ENCODE measurements at places on chromosomes 11 and 22.
A peak's percentile ranks its signal among the peaks of the same experiment; 100 is the strongest.

GRCh38 chr11:15146271-15147003 is 31.7 kb downstream of the INSC start:
- no peak for DNase-seq

GRCh38 chr11:117316197-117316961 is at the start of gene BACE1:
Gene BACE1 (minus strand): TSS chr11:117316256. CDS start chr11:117315795, 461 bp downstream.
- peak; percentile 73 for DNase-seq

DNA sequence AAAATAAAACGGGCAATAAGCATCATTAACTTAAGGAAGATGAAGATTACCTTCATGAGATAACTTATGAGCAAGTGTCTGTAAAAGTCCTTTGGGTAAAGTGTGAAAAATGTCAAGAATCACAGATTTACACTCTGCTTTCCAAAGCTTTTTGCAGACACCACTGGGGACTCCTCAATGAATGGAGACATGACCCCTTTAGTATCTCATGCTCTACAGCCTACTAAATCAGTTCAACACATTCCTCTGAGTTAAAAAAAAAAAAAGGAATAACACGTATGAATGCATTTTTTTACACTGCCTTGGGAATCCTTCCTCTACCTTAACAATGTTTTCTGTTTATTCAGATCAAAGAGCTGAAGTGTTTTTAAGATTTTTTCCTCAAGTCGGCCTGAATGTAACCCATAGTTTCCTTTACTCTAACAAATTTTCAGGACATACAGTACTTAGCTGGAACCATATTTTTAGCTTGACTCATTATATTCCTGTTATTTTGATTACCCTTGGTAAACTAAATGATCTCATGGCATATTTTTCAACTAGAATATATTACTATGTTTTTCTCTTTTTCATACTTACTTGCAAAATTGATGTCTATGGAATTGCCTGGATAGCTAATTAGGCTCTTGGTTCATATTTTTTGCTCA is 25.9 kb upstream of the RAB30 start:
- DNase-seq: no peak

GRCh38 chr11:71565263-71565662 is at the start of gene KRTAP5-10:
Gene KRTAP5-10 (plus strand): TSS chr11:71565563. CDS start chr11:71565588, 25 bp downstream.
- DNase-seq: no peak

DNA sequence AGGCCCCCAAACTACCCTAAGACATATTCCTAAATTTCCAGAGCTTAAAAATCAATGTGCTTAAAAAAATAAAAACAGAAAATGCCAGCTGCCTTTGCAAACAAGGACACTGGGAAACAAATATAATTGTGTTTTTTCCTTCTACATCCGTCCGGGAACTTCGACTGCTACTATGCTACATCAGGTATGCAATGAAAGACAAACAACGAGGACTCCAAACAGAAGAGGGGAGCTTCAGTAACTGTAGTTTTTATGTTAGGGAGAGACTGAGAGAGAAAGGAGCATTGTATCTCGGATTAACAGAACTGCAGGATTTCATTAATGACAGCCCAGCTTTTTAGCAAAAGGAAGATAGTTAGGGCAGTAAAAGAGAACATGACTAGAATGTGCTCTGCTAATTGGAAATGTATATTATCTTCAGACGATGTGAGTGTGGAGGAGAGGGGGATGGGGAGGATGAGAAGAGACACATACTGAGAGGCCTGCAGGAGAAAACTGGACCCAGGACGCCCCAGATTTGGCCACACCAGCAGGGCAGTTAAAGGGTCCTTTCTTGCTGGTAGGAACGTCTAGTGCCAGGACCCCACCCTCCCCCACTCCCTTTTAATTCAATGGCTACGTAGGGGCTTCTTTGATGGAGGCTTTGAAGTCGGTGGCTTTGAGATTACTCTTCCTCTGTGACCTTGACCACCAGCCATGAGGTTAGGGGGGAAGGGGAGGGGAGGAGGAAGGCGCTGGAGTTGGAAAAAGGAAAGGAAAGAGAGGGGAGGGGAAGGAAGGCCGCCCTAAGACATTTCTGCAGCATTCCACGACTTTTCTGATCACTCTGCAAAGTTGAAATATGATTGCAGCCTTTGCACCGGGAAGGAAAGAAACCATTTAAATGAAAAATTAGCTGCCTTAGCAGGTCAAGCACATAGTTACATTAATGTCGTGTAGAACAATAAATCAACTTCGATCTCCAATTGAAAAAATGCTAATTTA is 187.1 kb downstream of the BLID start:
- DNase-seq: no peak

DNA sequence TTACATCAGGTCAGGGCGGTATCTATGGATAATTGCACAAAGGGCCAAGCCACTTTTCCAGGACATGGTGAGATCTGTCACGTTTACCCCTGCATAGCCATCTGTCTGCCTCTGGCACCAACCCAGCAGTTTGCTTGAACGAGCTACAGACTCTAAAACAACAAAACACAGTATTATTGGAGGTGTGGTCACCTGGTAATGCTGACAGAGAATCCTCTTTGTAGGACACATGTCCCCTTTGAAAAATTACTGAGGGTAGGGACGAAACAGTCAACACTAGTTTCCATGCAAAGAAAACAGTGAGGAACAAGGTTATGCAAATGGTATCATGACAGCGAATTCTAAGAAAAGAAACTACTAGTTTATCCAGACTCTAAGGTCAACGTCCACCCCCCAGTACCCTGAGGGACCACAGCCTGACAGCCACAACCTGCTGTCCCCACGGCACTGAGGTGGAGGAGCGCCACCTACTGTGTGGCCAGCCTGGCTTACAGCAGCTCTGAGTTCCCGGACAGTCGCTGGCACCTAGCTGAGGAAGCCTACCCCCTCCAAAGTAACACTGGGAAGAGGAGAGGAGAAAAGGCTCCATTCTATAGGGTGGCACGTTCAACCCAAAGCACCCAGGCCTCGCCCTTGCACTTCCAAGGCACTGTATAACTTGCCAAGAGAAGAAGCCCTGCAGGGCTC is 117.4 kb upstream of the BID start:
- no peak for DNase-seq

DNA sequence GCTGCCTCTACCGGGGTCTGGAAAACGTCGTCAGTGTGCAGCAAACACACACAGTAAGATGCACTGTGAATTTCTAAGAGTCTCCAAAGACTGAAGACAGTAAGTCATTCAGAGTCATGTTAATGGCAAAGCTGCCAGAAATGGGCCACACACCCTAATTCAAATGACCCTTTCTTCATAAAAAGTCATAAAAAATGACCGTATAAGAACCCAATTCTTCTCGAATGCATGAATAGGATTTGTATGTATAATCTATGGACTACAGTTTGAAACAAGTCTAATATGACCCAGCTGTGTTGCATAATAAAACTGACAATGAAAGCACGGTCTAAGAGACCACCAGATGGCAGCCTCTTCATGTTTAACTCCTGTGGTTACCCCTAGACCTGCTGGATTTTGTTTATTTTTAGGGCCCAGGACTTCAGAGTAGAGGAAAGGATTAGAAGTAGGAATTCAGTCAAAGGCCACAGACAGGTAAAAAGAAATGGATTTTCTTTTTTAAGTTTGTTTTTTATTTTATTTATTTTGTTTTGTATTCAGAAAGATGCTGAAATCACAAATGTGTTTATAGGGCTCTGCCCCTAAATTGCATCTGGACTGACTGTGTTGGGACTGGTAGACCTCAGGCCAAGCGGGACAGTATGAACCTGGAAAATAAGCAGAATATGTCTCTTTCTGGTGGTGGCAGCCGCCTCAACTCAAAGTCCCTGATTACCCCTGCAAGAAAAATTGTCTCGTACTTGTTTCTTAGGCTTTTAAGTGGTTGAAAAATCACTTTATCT is 32.1 kb upstream of the SLC5A12 start:
- DNase-seq: peak; percentile 51

GRCh38 chr11:76795936-76796441 is 12.8 kb downstream of the TSKU start:
- DNase-seq: no peak

DNA sequence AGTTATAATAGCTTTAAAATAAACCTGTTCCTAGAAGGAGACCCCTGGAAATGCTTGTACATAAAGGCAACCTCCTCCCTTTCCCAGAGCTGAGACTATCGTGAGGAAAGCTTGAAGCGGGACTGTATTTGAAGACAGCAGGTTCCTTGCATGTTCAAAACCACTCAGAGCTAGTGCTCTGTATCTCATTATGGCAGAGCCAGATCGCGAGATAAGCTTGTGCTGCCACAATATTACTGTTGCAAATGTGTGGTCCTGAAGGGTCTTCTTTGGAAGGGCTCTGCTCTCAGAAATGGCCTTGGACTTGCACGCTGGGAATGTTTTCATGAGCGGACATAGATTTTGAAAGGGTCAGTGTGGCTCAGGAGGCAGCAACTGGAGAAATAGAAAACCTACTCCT is 168.2 kb downstream of the KIRREL3 start:
- no peak for DNase-seq

GRCh38 chr22:38841211-38841610 is 2.6 kb downstream of the NPTXR start:
- no peak for DNase-seq

- DNase-seq: peak; percentile 56
Measured at GRCh38 chr11:3835751-3836150, 5.0 kb downstream of the RHOG start.

GRCh38 chr11:29914203-29914930 is 102.5 kb downstream of the KCNA4 start:
- no peak for DNase-seq

- DNase-seq: peak; percentile 39
Measured at GRCh38 chr11:75498556-75499255, 27.0 kb downstream of the GDPD5 start.

DNA sequence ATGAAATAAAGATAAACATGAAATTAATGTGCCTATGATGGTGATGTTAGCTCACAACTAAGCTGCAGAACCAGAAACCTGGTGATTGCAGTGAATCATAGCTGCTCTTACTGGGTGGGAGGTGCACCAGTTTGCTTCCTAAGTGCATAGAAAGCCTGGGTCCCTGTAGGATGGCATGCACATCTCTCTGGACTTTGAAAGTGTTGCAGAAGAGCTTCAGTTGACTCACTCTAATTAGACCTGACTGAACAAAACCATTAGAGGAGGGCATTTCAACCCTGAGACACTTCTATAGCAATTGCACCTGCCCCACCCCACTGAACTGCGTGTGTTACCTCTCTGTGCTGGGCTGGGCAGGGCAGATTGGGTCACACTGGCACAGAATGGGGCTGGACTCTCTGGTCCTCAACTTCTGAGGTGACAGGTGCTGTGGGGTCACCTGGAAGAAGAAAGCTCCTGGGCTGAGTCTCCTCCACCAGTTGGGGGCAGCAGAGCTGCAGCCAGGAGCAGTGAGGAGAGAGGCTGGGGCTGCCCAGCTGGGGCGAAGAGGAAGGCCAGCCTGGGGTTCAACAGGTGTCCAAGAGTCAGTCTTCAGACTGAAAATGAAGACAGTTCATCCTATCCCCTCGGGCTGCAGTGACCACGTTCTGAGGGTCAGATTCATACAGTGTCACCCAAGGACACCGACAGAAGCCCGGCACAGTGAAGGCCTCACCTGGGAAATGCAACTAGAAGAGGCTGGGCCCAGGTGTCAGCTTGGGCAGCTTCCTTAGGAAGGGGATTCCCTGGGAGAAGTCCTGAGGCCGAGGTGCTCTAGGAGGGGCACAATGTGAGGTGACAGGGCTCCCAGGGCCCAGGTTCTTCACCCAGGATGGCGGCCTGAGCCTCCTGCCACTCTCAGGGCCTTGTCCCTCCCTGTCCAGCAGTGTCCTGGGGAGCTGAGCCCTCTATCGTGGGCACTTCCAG is 58.1 kb downstream of the GGTLC2 start:
- DNase-seq: no peak

DNA sequence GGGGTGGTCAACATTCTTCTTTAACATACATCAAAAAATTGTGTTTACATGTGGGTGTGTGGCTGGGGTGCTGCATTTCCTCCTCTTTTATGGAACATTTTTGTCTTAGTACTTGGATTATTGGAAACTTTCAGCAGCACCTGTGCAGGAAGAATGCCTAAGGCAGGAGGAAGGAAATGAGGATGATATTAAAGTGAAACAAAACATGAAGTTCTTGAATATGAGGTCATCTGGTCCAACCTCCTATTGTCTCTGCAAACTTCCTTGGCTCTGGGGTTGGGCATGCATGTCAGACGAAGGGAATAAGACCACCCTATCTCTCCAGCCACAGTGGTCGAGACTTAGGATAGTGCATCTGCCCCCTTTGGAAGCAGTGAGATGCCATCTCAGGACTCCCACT is 20.6 kb upstream of the OR9Q1 start:
- DNase-seq: no peak

- DNase-seq: no peak
Measured at GRCh38 chr11:45815747-45816146, 10.8 kb downstream of the SLC35C1 start.

Measured in suppressor macrophage treated with lipopolysaccharide for 1 hour (primary cell).